ENCODE measurements at places on chromosomes 12 and 14. TPM values are rescaled to one million over a fixed set of nuclear protein-coding genes. Genes with fewer than 3 reads are reported as not detected.

DNA sequence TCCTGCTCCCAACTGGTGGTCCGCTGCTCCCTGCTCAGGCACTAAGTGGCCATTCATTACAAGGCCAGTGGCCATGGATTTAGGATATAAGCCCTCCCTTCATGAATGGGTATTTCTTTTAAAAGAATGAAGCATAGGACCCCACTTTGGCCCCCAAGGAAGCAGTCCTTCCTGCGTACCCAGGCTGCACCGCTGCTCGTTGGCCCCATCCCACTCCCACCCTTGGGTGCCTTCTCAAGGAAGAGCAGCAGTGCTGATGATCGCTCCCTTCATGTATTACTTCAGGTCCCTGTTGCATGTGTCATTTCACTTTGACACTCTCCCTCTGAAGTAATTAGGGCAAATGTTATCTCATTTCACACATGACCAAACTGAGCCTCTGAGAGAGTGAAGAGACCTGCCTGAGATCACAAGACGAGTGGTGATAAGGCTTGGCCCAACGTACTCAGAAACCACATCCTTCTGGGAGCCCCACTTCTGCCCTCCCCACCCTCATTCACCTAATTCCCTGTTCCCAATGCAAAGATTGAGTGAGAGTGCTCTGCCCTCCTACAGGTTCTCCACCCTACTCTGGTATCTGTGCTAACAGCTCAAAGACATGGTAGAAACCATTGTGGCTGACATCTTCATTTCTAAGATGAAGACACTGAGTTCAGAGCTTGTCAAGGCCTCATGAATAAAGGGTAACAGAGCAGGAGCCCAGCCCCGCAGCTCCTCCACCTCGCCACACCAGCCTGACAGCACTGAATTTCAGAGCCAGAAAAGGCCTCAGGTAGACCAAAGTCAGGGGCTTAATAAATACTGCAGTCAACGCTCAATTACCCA, 10.3 kb upstream of the KRT2 start:
- no peak for DNase-seq

- peak; percentile 75 for DNase-seq
These were observed at the start of gene ADCK1 for GRCh38 chr14:77799863-77800730. TSS of gene ADCK1 (plus strand) at chr14:77800109. CDS start at chr14:77818979, 18,870 bp downstream.

Gene EML5
- total RNA-seq: 3.1 TPM

Gene NRIP2
- total RNA-seq: not detected

Gene RILPL2
- 2.7 TPM for total RNA-seq

Gene GSG1
- total RNA-seq: not detected

All from RPMI7951 (cell line).